T-helper 1 cell treated with Interleukin-12 subunit alpha and Interleukin-12 subunit beta and Interleukin-4 antibody, amounts not matched to agents 30 ng/mL and 1 ng/mL, for 36 hours (primary cell): ENCODE measurements at places on chromosomes 16 and 17. TPM values are rescaled to one million over a fixed set of nuclear protein-coding genes. Genes with fewer than 3 reads are reported as not detected.

KRT16 gene
- total RNA-seq: not detected in 2 replicates

DNASE1L2 gene
- total RNA-seq: 3.1 and 3.2 TPM in 2 replicates

ACSM2B gene
- not detected in 2 replicates for total RNA-seq

TEKT5 gene
- not detected in 2 replicates for total RNA-seq

AOC2 gene
- 2.6 TPM in 2 replicates for total RNA-seq

APOH gene
- total RNA-seq: not detected in 2 replicates

TP53TG3 gene
- not detected in 2 replicates for total RNA-seq

C16orf86 gene
- total RNA-seq: 1.9 and 3.2 TPM in 2 replicates

IRX5 gene
- 0.22 and 0.34 TPM in 2 replicates for total RNA-seq

GP1BA gene
- not detected in 2 replicates for total RNA-seq

CDR2L gene
- total RNA-seq: 0.20 and 0.24 TPM in 2 replicates

RGS11 gene
- total RNA-seq: 0.07 and 0.27 TPM in 2 replicates

STH gene
- not detected in 2 replicates for total RNA-seq

MYOCD gene
- not detected in 2 replicates for total RNA-seq

KIF18B gene
- total RNA-seq: 54.0 and 55.2 TPM in 2 replicates

CDH5 gene
- not detected in 2 replicates for total RNA-seq

HAS3 gene
- total RNA-seq: 0.59 and 0.61 TPM in 2 replicates

TLCD3B gene
- 1.4 and 2.3 TPM in 2 replicates for total RNA-seq

NPIPA2 gene
- total RNA-seq: 2.1 and 5.7 TPM in 2 replicates

GPR179 gene
- total RNA-seq: not detected in 2 replicates

TEKT1 gene
- not detected in 2 replicates for total RNA-seq

SLC16A6 gene
- 4.9 and 5.1 TPM in 2 replicates for total RNA-seq

KRT26 gene
- not detected in 2 replicates for total RNA-seq

KRT31 gene
- total RNA-seq: not detected in 2 replicates

CD79B gene
- total RNA-seq: 44.8 and 52.5 TPM in 2 replicates

KRTAP3-2 gene
- not detected in 2 replicates for total RNA-seq

PYCARD gene
- total RNA-seq: 96.1 and 98.3 TPM in 2 replicates

NHERF2 gene
- total RNA-seq: 1.9 and 2.4 TPM in 2 replicates

KCNH6 gene
- not detected in 2 replicates for total RNA-seq

CD7 gene
- 398 and 405 TPM in 2 replicates for total RNA-seq

NUTF2 gene
- total RNA-seq: 126 and 132 TPM in 2 replicates

KRTAP1-1 gene
- total RNA-seq: not detected in 2 replicates

CBX2 gene
- 2.5 and 2.8 TPM in 2 replicates for total RNA-seq

HOXB7 gene
- total RNA-seq: 0.66 and 1.1 TPM in 2 replicates

HP gene
- total RNA-seq: not detected in 2 replicates
